ENCODE measurements at places on chromosomes 6 and 20.

- no peak for DNase-seq
These were observed 66.3 kb upstream of the MPC1 start for GRCh38 chr6:166449036-166449435.

- DNase-seq = no peak
These were observed 74.6 kb downstream of the GPX5 start for GRCh38 chr6:28600245-28600644.

DNA sequence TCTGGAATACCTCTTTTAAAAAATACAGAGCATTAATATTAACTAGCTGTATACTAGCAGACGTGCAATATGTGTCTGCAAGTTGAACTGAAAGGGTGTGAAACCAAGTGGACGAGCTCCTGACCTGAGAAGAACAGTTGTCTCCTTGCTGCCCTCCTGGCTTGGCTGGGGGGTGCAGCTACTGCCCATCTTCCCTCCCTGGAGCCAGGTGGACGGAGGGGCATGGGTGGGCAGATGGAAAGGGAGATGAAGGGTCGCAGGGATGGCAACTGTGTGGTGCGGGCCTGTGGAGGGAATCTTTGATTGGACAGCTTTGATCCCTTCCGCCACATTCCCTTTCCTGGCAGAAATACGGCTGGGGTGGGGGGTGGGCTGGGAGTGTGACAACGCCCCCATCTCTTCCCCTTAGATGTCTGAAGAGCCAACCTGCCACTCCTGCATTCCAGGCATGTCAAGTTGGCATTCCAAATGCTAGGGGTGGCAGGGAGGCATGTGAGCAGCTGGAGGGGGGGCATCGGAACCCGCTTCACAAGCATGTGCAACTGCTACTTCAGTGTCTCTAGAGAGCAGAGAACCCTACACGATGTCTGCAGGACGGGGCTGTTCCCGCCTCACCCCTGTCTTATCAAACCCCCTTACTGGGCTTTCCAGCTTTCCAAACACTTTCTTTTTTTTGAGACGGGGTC, 37.3 kb downstream of the SRSF3 start:
- DNase-seq = no peak

DNA sequence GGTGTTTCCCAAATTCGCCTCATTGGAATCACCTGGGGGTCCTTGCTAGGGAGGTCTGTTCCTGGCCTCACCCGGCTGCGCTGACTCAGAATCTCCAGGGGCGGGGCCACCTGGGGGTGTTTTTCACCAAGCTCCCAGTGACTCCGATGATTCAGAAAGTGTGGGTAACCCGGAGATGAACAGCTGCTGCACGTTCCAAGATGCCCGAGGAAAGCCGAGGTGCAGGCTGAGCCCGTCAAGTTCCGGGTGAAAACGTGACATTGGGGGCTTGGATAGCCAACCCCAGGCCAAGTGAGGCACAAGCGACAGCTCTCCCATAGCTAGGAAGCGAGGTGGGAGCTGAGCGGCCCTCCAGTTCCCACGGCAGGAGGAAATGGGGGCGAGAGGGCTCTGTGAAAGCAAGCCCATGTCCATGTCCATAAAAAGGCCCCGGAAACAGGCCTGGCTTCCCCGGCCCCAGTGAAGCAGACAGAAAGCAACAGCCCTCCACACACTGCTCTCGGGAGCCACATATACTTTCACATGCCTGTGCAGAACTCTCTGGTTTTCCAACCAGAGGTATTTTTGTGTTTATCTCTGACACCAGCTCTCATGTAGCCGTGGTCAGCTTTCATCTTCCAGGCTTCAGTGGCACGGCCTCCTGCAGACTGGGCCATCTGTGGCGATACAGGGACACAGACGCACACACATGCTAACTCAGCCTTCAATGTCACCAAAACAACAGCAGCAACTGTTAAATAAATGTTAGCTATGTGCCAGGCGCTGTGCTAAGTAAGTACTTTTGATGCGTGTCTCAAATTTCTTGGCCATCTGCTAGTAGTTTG, 90.7 kb upstream of the CCDC28A start:
- DNase-seq = no peak

DNA sequence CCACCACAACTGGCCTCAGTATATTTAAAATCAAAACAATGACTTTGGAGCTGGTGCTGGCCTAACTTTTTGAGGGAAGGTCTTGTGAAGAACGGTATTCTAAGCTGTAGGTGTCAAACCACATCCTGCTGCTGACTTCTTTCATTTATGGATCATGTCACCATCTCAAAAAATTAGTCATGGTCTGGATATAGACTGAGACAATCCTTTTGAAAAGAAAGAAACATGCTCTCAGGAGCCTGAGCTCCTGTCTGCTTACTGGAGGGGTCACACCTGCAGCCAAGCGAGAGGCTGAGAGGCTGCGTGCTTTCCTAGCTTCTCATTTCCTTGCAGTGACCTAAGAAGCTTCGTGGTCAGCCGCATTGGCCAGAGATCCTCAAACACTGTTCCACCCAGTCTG, 55.2 kb downstream of the TIAM2 start:
- DNase-seq = no peak

DNA sequence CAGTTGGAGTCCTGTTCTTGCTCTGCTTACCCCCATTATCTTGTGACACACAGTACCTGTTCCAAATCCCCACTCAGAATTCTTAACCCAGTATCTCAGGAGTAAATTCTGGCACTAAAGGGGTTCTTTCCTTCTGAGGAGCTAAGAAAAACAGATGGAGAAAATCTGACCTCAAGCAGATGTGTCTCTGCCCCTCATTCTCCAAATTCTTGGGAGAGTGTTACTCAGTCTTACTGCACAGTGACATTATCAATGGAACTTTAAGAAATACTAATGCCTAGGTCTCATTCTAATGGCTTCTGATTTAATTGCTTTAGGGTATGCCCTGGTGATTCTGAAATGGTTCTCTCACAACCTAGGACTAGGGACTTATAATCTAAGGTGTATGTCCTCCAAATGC, 40.6 kb upstream of the PTPRK start:
- DNase-seq = no peak

DNA sequence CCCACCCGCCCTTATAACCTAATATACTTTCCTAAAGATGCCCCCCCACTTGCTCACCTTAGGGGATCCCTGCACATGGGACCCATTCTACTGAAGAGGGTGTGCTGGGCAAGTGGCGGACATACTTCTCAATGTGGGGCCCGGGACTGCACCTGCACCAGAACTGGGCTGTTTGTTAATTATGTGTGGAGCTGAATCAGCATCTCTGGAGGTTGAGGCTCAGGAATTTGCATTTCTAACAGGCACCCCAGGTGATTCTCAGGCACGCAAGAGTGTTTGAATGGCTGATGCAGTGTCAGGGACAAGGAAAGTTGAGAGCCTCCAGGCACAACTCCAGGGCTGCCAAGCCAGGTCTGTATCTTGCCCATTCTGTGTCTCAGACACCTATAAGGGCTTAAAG, 8.9 kb upstream of the PTPRT start:
- no peak for DNase-seq

- no peak for DNase-seq
These were observed 24.7 kb downstream of the GLO1 start for GRCh38 chr6:38678178-38678760.

DNA sequence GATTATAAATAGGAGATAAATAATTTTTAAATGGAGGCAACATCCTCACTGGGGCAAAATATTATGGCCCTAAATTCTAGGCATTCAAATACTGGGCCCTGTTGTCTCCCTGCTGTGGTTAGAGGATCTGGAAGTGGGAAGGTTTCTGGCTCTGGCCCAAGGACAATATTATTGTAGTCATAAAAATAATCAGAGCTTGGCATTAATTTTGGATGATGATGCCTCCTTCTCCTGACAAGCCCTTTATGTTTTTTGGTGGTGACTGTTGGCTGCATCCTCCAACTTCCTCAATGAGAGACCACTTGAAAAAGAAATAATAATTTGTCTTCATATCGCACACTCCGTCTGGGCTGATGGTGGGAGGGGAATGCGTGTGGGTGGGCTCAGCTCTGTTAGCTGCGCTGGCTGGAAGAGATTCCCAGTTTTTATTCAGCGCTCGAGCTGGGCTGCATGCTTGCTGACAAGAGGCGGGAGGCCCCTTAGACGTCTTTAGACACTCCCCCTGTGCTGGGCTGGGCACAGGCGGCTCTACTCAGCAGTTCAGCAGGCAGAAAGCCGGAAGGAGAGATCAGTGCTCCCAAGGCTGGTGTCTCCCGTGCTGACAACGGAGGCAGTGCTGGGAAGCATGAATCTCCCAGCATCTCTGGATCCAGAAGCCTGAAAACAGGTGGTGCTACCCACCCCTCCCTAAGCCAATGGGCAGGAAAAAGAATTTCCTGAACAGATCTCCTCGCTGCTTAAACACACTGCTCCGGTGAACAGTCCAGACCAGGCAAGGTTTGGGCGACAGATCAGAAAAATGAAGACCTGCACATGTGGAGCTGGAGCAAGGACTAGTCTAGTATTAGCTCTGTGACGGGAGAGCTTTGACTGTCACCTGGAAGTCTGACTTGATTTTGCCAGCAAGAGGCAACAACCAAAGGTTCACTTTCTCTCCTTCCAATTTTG, 97.7 kb downstream of the SYCP2 start:
- DNase-seq = peak; percentile 83

- peak; percentile 95 for DNase-seq
These were observed 2.1 kb downstream of the SOX12 start for GRCh38 chr20:327186-328026.

GRCh38 chr6:19849755-19850154, 12.6 kb downstream of the ID4 start:
- DNase-seq = no peak

- DNase-seq = peak; percentile 27
These were observed 13.9 kb downstream of the RAMACL start for GRCh38 chr6:166572370-166573261.

GRCh38 chr6:47440719-47441118, 36.9 kb upstream of the CD2AP start:
- no peak for DNase-seq

GRCh38 chr6:166683477-166683876, 56.4 kb upstream of the RPS6KA2 start:
- no peak for DNase-seq

DNA sequence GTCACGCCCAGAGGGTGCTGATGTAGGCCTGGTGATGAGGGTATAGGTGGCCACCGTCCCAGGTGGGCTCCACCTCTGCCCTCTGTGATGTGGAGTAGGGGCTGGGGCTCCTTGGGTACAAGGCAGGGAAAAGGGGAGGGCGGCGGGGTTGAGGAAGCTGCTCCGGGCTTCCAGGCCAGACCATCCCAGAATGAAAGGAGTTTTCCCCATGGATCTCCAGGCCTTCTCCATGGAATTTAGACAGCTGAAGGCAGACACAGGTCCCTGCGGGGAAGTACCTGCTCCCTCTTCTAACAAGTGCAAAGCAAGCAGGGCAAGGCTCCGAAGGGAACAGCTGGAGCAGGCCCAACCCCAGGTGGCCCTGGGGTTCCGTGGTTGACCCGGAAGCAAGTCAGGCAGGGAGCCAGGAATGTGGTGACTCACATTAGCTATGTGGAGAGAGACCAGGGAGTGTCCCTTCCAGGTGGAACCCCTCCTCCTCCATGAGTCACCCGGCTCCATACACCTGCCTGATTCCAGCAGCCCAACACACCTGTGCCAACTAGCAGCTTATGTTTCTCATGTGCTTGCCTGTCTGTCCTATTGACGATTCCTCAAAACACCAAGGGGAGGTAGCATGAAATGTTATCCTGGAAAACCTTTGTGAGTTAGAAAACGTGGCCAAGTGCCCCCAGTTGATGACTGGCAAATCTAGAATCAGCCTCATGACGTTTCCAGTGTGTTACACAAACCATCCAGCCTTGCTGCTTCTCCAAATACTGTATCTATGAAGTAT, 59.7 kb upstream of the SNX9 start:
- no peak for DNase-seq

GRCh38 chr20:12207875-12208274, 290.2 kb downstream of the BTBD3 start:
- DNase-seq = no peak

DNA sequence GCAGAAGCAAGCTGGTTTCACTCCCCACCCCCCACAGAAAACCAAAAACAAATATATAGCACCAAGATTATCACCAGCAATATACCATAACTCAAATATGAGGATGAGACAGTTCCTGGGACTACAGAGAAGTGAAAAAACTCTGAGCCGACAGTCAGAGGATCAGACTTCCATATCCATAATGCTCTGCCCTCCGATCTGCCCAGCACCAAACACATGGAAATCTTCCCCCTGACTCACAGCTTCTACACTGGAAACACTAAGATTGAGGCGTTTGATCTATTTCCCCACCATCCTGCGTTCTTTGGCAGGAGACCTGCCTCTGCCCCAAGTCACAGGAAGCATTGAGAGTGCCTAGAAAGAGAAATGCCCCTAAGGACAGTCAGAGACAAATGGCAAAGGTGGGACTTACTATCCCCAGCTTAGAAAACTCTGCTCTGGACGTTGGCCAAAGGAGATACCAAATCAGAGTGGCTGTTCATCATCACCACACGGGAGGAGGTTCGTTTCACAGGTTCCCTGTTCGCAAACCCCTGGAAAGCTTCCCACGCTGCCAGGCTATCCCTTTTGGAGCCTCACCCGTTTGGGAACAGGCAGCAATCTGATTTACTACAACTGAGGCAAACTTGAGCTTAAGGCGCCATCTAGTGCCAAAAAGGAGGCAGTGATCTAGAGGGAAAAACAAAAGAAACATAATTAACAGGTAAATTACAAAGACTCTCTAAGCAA, 48.7 kb upstream of the SRSF6 start:
- no peak for DNase-seq

- no peak for DNase-seq
These were observed 107.0 kb downstream of the POPDC3 start for GRCh38 chr6:105072798-105073199.

GRCh38 chr6:161261816-161262215, 12.0 kb downstream of the AGPAT4 start:
- no peak for DNase-seq

DNA sequence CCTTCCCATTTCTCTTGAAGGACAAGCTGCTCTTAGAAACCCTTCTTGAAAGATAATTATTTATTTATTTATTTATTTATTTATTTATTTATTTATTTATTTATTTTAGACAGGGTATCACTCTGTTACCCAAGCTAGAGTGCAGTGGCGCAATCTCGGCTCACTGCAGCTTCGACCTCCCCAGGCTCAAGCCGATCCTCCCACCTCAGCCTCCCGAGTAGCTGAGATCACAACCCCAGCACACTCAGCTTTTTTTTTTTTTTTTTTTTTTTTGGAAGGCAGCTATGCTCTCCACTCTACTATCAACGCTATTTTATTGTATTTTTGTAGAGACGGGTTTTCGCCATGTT, 1.2 kb upstream of the HEBP2 start:
- DNase-seq = no peak

- no peak for DNase-seq
These were observed 27.8 kb downstream of the FOXA2 start for GRCh38 chr20:22556565-22557056.

GRCh38 chr6:54463354-54464024, 155.2 kb downstream of the TINAG start:
- DNase-seq = no peak

All from left hindlimb (tissue), 1 donor.